ENCODE measurements at places on chromosomes 3 and 15.
A peak's percentile ranks its signal among the peaks of the same experiment; 100 is the strongest.

DNA sequence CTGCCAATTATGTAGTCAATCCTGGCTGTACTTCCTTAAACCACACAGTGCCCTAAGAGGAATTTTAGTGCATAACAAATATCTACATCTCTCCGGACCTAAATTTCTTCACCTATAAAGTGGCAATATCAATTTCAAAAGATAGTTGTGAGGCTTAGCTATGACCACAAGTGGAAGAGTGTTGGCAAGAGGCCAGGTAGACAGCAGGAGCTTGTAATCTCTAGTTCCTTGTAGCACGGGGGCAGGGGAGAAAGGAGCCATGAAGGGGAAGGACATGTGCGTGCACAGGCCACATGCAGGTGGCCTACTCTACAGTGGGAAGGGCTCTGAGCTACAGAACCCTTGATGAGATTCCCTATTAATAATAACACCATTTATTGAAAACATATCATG lies 269.7 kb downstream of the ABHD5 start:
- DNase-seq = no peak

- no peak for DNase-seq
Measured at GRCh38 chr15:58046467-58046866, 19.0 kb downstream of the ALDH1A2 start.

GRCh38 chr15:90013503-90013937 lies 12.4 kb downstream of the ZNF710 start:
- no peak for DNase-seq

DNA sequence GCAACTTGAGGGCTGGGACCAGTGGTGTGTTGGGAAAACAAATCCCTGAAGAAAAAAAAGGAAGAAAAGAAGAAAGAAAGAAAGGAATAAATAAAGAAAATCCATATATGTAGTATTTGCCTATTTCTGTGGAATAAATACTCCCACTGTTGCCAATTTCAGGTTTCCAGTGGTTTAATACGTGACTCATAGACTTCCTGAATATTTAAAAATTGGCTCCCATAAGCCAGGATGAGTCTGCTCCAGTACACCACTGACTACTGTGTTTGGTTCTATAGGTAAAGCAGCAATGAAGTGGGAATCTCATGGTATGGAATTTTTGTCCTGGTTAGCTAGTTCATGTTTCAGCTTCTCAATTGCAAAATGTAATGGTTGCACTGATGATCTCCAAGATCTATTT lies 31.6 kb downstream of the PYDC2 start:
- DNase-seq = no peak

DNA sequence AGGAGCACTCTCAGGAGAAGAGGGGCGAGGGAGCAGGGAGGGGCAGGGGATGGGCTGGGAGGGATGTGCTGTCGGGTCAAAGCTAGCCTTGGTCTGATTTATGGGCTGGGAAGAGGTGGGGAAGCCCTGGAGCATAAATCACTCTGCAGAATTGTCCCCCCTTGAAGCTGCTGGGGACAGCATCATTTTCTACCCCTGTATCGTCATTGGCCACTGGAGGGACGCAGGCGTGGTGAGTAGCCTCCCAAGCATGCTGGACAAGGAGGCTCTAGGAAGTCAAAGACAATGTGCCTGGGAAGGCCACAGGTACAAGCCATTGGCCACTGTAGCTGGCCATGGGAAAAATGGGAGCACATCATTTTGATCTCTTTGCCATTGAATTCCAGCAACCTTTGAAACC lies 175.5 kb upstream of the CTDSPL start:
- DNase-seq = no peak

GRCh38 chr15:28022961-28023360 lies 76.2 kb downstream of the OCA2 start:
- DNase-seq = no peak

DNA sequence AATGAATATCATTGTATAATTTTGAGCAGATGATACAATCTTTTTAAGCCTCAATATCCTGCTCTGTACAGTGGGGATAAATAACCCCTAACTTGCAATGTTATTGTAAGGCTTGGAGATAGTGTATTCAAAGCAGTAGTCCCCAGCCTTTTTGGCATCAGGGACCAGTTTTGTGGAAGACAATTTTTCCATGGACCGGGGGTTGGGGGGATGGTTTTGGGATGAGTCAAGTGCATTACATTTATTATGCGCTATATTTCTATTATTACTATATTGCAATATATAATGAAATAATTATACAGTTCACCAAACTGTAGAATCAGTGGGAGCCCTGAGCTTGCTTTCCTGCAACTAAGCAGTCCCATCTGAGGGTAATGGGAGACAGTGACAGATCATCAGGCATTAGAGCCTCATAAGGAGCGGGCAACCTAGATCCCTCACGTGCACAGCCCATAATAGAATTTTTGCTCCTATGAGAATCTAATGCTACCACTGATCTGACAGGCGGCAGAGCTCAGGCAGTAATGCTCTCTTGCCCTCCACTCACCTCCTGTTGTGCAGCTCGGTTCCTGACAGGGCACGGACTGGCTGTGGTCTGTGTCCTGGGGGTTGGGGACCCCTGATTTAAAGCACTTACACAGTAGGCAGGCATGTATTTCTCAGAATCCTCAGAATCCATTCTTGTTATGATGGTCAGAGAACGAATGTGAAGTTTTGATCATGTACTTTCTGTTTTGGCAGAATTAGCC lies 102.2 kb downstream of the PTPRG start:
- no peak for DNase-seq

- DNase-seq = no peak
Measured at GRCh38 chr3:11283139-11283475, 10.9 kb downstream of the ATG7 start.

- peak; percentile 67 for DNase-seq
Measured at GRCh38 chr15:99212406-99212805, 37.0 kb downstream of the TTC23 start.

DNA sequence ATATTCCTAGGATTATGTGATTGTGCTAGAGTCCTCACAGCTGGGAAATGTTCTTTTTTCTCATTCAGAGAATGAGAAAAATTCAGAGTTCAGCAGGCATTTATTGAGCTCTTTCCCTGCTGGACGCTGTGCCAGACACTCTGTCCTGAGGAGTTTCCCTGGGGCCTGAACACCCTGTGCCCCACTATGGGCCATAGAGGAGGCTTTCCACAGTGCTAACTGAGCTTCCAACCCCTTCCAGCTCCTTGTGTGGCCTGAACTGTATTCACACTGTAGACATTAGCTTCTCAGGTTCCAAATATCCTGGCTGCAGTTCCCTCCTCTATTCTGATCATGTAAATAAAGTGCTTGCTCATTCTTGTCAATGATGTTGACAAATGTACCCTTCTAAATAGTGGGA lies 10.0 kb downstream of the ABHD2 start:
- DNase-seq = no peak

Data from hepatic stellate cell (primary cell).